COR-L47 (cell line): ENCODE measurements at places on chromosomes 1 and 21.

GRCh38 chr1:243902100-243902499, 52.1 kb upstream of the AKT3 start:
- DNase-seq = no peak

DNA sequence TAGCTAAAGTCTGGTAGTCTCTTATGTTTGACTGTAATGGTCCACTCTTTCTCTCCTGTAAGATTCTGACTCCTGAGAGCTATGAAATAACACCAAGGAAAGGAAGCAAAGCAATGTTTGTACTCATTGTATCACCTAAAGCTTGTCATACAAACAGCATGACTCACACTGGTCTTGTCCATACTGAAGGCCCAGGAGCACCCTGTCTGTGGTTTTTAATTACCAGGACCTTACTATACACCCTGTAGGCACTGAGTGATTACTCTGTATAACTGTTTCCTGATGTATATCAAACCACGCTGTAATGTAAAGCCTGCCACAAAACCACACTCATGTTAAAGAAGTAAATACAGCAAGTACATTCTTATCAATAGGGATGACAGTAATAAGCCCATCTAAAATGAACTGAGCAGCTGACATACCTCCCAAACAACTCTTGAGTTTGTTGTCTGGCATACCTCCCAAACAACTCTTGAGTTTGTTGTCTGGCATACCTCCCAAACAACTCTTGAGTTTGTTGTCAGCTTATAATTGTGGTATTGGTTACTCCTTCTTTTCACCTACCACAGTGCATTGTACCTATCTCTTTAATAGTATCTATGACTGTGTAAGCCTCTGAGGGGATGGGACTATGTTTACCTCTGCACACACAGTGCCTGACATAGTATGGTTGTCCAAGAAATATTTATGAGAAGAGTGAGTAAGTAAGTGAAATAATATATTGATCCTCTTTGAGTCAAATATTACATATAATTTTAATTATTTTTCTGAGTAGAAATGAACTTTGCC, 11.6 kb upstream of the TNFSF18 start:
- DNase-seq = no peak

DNA sequence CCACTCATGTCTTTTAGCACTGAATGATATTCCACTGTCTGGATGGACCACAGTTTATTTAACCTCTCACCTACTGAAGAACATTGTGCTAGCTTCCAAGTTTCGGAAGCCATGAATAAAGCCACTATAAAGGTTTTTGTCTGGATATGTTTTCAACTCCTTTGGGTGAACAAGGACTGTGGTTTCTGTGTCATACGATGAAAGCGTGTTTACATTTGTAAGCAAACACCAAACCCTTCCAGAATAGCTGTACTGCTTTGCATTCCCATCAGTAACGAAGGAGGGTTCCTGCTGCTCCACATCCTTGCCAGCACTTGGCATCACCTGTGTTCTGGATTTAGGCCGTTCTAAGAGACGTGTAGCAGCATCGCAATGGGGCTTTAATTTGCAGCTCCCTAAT, 10.7 kb upstream of the ARHGEF16 start:
- no peak for DNase-seq

- no peak for DNase-seq
These were observed 18.3 kb upstream of the HJV start for GRCh38 chr1:146039844-146040194.

DNA sequence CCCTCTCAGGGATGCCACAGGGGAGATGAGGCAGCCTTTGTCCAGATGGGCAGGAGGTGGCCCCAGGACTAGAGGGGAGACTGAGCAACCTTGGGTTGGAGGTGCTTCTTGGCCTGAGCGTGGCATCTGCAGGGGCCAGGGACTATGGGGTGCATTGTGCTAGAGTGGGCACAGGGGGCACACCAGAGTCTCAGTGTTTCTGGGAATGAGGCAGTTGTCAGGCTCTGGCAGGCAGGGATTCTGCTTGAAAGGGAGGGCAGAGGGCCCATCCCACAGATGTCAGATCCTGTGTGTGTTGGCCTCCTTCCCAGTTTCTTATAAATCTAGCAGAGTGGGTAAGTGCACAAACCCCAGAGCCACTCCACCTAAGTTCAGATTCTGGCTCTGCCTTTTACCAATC, 13.7 kb downstream of the LGR6 start:
- DNase-seq = peak; percentile 35

GRCh38 chr1:33797849-33798248, 66.0 kb upstream of the HMGB4 start:
- no peak for DNase-seq

GRCh38 chr1:160097151-160097910, 1.1 kb downstream of the IGSF8 start:
- DNase-seq = no peak

DNA sequence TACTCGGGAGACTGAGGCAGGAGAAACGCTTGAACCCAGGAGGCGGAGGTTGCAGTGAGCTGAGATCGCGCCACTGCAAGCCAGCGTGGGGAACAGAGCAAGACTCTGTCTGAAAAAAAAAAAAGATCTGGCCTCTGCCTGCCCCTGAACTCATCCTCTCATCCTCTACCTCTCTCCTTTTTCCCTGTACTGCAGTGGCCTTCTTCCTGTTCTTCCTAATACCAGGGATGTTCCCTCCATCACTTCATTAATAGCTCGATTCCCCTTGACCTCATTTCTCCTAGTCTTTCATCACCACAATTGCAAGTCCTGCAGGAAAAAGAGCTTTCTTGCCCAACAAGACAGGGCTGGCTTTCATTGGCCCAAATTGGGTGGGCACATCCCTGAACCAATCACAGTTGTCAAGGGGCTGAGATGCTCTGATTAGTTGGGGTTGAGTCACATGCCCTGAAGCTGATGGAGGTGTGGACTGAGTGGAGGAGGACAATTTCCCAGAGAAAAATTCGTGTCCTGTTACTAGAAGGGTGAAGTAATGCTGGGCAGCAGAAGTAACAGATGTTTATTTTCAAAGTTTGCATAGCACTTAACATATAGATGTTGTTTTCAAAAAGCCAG, 86.8 kb upstream of the PUM1 start:
- no peak for DNase-seq

DNA sequence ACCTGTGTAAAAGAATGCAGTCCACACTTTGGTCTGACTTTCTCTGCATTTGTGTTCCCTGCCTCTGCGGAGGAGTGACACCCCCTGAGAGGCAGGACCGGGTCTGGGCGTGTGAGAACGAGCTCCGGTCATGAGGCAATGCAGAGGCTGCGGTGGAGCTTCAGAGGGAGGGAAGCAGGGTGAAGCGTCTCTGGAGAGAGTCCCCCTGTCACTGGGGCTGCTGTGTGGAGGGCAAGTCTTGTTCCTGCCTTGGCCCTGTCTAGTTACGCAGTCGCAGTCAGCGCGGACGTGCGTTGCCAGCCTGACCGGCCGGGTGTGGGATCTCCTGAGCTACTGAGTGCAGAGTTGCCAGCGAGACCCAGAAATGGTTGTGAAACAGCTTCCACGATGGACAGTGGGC, 48.5 kb downstream of the BACE2 start:
- DNase-seq = no peak

DNA sequence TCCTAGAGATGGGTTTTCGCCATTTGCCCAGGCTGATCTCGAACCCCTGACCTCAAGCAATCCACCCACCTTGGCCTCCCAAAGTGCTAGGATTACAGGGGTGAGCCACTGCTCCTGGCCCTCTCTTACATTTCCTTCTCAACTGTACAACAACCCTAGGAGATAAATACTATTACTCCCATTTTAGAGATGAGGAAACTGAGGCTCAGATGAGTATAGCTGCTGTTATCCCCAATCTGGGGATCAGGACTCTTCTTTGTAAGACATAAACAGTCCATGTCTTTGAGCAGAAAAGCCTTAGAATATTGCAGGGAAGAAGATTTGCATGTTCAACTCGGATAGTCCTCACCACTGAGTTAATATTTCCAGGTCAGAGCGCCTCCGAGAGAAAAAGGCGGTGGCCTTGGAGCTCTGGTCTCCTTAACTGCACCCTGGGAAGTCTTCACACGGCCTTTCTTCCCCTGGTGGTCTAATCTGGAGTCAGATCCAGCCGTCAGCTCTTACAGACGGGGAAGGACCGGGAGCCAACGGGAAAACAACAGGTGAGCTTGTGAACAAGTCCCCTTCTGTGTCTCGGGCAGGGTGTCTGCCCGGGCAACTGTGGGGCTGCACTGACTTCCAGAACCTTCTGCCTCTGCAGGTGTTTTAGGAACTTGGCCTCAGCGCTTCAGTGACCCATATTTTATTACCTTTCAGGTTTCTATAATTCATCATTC, 5.9 kb upstream of the OLIG1 start:
- DNase-seq = no peak

DNA sequence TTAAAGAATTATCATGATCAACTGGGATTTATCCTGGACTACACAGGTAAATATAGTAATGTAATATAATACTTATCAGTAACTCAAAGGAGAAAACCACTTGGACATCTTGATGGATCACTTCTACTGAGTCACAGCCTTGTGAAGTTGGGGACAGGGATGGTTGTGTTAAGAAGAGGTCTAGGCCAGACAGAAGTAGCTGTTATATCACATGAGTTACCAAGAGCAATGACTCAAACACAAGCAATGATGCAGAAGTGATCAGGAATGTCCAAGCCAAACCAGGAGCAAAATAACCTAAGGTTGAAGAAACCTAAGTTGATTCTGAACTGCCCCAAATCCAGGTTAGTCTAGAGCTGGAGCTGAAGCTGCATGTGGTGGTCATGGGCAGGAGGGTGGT, 424.5 kb upstream of the DAB1 start:
- DNase-seq = no peak

DNA sequence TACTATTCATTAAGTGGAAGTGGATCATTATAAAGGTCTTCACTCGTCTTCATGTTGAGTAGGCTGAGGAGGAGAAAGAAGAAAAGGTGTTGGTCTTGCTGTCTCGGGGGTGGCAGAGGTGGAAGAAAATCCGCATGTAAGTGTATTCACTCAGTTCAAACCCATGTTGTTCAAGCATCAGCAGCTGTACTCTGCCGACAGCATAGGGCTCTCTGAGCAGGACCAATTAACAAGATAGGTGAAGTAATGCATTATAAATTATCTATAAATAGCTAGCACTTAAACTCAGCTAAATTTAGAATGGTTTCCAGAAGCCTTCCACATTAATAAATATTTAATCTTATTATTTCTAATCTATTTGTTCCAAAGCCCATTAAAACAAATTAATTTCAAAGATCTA, 116.8 kb downstream of the RGS2 start:
- DNase-seq = no peak

DNA sequence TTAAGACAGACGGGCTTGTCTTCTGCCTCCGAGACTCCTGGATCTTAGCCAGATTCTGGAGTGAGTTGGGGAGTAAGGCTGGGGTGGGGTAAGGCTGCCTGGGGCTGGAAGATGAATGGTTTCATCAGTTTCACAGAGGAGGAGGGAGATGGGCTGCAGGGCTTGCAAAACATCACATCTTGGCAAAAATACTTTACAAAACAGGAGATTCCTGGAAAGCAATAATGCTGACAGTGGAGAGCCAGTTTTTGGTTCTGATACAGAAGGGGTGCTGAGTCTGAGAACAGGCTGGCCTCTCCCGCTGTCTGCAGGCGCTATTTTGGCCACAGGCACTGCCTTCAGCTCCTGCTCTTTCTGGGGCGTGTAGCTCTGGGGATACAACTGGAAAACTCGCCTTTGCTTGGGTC, 83.4 kb upstream of the KCNE2 start:
- no peak for DNase-seq

- DNase-seq = peak; percentile 75
These were observed 31.3 kb downstream of the CACNA1E start for GRCh38 chr1:181514298-181515290.

DNA sequence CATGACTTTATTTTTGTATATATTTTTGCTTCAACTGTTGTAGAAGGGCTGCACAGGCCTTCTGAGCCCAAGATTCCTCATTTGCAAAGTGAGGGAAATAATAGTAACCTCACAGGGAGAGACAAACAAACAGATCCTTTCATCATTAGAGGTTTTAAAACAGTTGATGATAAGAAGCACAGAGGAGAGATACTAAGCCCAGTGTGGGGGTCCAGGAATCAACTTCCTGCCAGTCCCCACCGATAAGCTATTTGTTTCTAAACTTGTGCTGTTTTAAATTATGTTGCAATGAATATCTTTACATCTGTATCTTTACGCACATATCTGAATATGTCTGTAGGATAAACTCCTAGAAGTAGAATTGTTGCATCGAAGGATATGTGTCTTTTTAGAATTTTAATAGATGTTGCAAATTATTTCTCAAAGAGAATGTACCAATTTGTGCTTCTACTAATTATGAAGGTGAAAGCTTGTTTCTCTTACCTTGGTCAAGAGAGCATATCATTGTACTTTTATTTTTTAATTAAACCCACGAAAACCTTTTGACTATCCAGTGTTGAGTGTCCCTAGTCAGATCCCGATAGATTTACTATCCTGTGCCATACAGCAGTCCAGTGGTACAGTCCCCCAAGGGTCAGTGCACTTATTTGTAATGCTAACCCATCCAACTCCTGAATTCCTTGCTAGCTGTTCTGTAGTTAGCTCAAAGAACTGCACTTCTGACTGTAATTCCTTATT, 10.8 kb downstream of the FCRLB start:
- DNase-seq = no peak

GRCh38 chr1:3683992-3684391, 31.7 kb downstream of the TP73 start:
- no peak for DNase-seq

GRCh38 chr1:70348399-70349165, 5.9 kb downstream of the ANKRD13C start:
- no peak for DNase-seq

DNA sequence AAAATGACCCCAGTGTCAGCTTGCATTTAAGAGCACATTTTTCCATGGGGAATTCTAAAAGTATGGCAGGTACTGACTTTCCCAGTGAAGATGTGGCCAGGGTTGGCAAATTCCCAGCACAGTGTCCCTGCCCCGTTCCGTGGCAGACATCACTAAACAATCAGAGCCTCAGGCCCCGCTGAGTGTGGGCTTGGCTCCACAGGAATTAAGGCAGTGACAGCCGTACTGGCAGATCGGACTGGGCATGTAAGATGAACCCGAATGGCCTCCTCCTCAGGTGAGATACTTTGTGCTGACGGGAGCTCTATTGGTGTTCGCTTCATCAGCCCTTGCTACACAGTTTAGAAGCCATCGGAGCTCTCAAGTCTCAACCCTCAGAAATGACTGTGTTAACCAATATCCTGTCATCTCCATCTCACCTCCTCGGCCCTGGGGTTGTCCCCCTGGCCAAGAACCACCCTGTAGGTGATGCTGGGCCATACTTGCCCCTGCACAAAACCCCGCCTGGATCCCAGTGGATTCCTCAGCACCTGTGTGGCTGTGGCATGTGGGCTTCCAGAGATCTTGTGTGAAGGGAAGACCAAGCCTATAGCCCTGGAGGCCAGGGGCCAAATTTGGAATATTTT, 29.0 kb upstream of the ABCG1 start:
- DNase-seq = no peak

GRCh38 chr1:64235910-64236309, 32.5 kb downstream of the UBE2U start:
- no peak for DNase-seq

GRCh38 chr1:158053276-158053675, 59.8 kb downstream of the KIRREL1 start:
- no peak for DNase-seq
